ENCODE measurements at places on chromosomes 2 and 18.

DNA sequence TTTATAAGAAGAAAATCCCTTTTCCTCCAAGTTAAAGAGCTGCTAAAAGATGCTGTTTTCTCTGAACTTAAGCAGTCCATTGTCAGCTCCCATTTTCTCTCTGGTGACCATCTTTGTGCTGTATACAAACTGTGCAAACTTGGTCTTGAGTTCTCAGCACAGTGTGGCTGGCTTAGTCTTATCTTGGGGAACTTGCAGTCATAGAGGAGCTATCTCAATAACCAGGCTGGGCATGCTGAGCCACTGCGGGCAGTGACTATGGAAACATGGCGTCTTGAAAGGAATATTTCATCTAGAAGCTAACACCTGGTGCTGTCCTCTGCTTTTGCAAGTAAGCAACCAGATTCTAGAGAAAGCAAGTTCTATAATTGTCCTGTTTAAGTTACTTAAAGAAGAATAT, 1334.4 kb upstream of the CELF4 start:
- no peak for DNase-seq

- DNase-seq: no peak
Measured at GRCh38 chr18:56388571-56388970, 249.8 kb downstream of the TXNL1 start.

- no peak for DNase-seq
Measured at GRCh38 chr2:227829337-227829736, 15.7 kb downstream of the CCL20 start.

DNA sequence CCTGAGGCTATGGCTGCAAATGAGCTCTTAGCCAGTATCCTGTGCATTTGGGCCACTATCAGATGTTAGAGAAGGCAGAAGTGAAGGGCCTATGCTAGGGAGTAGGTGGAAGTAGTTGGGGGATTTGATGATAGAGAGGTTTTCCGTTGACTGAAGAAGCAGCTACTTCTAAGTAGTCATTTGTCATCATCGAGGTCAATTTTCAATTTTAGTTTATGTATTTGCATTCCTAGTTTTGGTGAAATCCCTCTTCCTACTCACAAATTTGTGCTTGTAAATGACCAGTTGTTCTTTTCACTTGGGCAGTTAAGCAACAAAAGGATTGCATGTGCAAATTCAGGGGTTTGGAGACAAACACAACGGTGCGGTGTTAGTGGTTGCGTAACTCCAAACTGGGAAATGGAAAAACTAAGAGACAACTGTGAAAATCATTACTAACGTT, 48.5 kb upstream of the PELI1 start:
- DNase-seq: no peak

DNA sequence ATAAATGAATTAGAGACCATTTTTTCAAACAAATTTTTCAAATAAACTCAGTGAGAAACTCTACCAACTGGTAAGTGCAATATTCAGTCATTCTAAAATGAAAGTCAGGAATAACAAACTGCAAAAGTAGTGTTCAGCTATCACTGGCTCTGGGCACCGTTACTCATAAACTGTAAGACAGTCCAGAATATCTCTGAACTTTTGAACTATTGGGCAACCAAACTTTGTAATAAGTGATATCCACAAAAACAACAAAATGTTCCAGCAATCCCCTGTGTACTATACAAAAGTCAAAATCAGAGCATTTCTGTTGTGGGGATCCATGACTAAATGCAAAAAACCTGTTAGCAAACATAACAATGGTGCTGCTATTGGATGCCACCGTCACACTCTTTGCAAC, 56.3 kb downstream of the SLC25A12 start:
- no peak for DNase-seq

Measured in dorsolateral prefrontal cortex (tissue), 122 donors.